NCI-H1436 treated with DMSO at 0.1 percent for 48 hours (cell line): ENCODE measurements at places on chromosomes 5 and 9.

DNA sequence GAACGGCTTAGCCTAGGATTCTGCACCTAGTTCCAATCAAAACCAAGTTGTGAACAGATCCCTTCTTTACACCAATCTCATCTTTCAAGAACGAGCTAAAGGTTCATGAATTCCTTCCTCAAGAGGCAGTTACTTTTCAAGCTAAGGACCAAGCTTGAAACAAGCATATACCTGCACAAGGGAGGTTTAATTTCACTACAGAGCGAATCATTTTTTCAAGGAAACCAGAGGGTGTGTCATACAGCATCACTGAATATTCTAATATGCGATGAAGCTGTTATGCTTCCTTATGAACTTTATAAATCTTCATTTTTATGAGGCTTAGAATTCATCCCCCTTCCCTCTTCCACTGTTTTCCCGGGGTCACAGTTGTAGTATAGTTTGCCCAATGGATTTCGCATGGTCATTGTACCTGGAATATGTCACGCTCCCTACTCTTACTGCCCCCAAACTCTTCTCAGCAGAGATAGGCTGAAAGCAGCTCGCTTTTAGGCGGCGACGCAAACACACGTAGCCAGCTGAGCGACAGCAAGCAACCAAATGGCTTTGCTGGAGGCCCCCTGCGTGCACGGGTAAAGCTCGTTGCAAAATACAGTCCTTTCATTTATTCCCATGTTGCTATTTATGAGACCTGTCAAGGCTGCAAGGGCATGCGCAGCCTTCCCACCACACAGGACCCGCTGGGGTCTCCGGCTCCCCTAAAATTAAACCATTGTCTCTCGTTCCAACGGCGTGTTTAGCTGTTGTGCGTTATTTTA lies 832 bp downstream of the LMBRD2 start:
- DNase-seq = no peak

DNA sequence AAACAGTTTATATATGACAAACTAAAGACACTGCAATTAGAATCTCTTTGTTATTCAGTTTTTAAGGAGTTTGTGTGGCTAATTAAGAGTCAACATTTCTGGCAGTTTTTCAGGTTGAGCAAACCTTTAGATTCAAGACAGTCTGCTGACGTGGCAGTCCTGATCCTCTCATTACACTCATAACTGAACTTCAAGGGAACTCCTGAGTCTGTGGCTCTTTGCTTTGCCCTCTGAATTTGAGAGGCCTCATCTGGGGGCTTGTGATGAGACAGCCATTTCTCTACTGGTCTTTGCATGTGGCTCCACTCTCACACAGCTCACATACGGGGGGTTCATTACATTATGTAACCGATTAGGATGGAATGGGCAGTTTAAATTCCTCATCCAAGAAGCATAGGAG lies 182.9 kb upstream of the MEF2C start:
- DNase-seq = no peak

DNA sequence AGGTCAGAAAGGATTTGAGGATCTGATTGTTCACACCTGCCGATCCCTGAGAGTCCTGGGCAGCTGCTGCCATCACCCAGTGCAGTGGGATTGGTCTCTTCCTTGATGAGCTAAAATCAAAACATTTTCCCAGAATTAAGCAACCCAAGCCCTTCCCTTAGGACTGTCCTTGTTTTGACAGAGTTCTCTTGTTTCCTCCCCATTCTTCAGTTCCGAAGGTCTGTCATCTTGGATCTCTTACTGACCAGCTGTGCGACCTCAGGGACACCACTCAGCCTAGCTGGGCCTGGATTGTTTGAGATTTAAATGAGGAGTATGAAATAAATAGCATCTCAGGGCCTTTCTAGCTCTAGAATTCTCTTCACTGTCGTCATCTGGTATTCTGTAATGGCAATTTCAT lies 90.3 kb upstream of the IQGAP2 start:
- DNase-seq = no peak

GRCh38 chr5:139896718-139897117 lies 101.1 kb downstream of the PSD2 start:
- no peak for DNase-seq

- no peak for DNase-seq
Observed at GRCh38 chr9:130214776-130215340, 42.7 kb downstream of the NCS1 start.

GRCh38 chr5:97979740-97980139 lies 793.7 kb upstream of the RGMB start:
- DNase-seq = no peak

- no peak for DNase-seq
Observed at GRCh38 chr9:6149315-6149714, 66.3 kb upstream of the IL33 start.

DNA sequence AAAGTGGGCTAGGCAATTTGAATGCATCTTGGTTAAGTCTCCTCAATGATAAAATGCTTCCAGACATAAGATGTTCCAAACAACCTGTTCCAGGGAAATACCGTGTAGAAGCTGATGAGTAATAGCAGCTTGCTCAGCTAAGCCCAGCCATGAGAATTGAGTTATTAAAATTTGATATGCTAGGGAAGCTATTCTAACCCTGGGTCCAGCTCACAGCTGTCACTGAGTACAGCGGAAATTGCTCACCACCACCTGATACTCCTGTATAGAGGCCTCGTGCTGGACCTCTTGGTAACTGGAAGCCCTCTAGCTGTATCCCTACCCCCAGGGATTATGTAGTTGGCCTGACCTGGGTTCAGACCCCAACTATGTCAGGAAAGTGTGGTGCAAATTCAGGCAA lies 521.3 kb upstream of the TRPC7 start:
- DNase-seq = no peak

GRCh38 chr5:169003721-169004541 lies 297.0 kb downstream of the SLIT3 start:
- no peak for DNase-seq

- DNase-seq = no peak
Observed at GRCh38 chr5:19767987-19768386, 220.0 kb downstream of the CDH18 start.

DNA sequence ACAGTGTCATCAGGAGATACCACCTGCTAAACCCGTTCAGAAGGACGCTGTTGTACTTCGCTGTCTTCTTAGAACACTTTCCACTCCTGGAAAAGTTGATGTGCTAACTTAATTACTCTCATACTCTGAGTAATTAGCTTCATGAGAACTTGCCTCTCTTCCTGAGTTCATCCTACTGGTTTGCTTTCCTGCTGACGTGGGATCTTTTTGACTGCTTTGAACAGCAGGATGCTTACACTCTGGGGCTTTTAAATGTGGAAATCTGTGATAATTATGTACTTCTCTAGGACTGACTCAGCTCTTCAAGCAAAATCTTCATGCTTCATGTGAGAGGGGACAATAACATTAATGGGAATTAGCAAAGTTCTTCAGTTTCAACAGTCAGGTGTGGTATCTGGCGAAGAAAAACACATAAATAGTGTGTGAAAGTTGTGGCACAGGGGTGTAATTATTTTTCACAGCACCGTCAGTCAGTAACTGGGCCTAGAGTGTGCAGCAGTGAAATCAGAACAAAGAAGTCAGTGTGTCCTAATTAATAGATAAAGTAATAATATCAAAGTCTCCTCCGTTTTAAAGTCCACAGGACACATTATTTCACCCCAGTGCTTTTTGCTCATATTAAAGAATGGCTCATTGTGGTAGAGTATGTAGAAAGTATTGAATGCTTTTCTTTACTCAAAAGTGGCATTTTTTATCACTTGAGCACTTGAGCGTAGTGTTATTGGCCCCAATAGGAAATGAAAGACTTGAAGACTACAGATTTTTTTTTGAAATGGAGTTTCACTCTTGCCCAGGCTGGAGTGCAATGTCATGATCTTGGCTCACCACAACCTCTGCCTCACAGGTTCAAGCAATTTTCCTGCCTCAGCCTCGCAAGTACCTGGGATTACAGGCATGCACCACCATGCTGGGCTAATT lies 140.9 kb upstream of the DMRT1 start:
- DNase-seq = no peak

DNA sequence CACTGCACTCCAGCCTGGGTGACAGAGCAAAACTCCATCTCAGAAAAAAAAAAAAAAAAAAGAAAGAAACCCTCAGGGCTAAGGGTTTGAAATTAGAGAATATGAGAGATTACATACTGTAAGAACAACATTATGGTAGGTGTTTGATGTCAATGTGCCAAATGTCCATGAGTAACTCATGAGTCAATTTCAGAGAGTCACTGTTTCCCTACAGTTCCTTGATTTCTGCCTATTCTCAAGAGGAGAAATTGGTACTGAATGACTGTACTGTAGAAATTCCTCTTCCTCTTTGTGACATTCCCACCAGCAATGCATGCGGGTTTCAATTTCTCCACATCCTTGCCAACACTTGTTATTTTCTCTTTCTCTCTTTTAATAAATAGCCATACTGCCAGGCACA lies 35.2 kb downstream of the MARVELD2 start:
- DNase-seq = no peak

DNA sequence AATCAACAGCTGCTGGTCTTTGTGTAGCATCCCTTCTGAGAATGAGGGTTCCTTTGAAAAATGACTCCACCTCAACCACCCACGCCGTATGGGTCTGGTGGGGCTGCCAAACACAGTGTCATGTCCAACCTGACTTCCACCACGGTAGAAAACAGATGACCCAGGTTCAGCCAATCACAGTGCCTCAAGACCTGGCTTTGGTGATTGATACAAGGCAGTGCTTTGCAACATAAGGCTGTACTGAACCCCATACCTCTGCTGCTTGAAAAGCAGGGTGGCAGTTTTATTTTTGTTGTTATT lies 11.5 kb upstream of the TGFBR1 start:
- no peak for DNase-seq
